ENCODE measurements at places on chromosomes 1 and 21. TPM values are rescaled to one million over a fixed set of nuclear protein-coding genes. Genes with fewer than 3 reads are reported as not detected.
A peak's percentile ranks its signal among the peaks of the same experiment; 100 is the strongest.

Gene ADAMTS4
- 1.3 TPM for total RNA-seq

- peak; percentile 1 for DNase-seq
- H3K4me3 ChIP-seq, result no peak overlapping the region
- peaks cover 5% of the 10 kb centered on the region for H3K27me3 ChIP-seq
- H3K27ac ChIP-seq, result no peak overlapping the region
These were observed 8.3 kb downstream of the TTLL10 start for GRCh38 chr1:1181938-1182410.

DNA sequence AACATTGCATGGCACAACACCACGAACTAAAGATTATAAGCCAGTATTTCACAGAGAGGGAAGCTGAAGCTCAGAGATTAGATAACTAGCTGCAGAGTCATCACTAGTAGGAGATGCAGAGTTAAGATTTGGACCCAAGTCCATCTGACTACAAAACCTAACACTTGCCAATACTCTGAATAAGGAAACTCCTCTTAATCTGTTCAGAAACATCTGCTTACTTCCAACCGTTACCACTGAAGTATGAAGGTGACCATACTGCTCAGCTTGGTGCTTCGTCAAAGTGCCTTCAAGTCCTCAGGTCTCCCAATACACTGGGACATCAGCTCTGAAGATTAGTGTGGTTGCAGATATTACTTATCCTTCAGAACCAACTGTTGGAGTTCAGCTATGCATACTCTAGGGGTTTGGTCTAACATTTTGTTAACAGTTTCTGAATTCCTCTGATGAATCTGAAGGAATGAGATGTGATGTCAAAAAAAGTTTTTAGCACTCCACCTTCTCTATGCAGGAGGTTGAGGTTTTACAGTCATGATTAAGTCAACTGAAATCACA, 179.6 kb downstream of the TPR start:
- H3K36me3 ChIP-seq, result no peaks in the 10 kb centered on the region
- no peaks in the 10 kb centered on the region for H3K4me1 ChIP-seq
- H3K27ac ChIP-seq, result no peak overlapping the region
- no peak for DNase-seq
- no peaks in the 10 kb centered on the region for H3K27me3 ChIP-seq
- no peak overlapping the region for H3K4me3 ChIP-seq

Gene C1orf94
- 0.19 TPM for total RNA-seq

DNA sequence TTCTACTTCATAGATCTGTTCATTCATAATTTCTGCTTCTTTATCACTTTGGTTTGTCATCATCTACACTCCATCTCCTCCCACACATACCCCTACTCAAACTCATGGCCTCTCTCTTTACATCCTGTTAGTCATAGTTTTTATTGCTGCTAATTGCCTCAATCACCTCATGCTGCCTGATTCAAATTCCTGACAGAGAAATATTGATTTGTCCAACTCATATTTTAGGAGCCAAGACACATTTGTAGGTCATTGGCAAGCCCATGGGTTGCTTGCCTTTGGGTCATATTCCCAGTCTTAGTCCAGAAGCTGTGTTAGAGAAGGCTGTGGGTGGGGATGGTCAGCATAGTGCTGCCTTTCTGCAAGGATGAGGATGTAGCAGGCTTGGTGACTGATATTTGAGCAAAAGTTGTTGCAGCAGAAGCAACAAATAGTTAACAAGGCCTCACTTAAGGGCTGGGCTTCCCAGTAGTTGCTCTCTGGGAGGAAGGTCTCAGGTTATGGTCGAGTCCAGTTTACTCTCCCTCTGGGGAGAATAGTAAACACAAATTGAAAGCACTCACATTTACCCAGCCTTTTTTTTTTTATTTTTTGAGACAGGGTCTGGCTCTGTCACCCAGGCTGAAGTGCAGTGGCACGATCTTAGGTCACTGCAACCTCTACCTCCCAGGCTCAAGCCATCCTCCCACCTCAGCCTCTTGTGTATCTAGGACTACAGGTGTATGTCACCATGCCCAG, 22.4 kb upstream of the EPS15 start:
- H3K4me3 ChIP-seq, result no peak overlapping the region
- no peaks in the 10 kb centered on the region for H3K27me3 ChIP-seq
- no peak overlapping the region for H3K27ac ChIP-seq
- no peaks in the 10 kb centered on the region for H3K4me1 ChIP-seq

- no peak overlapping the region for H3K27ac ChIP-seq
- H3K36me3 ChIP-seq, result no peaks in the 10 kb centered on the region
- H3K4me1 ChIP-seq, result peaks cover 60% of the 10 kb centered on the region
- H3K27me3 ChIP-seq, result no peaks in the 10 kb centered on the region
- H3K4me3 ChIP-seq, result no peak overlapping the region
- no peak for DNase-seq
These were observed 36.0 kb downstream of the SIPA1L2 start for GRCh38 chr1:232593717-232594502.

GRCh38 chr1:116921301-116921885, 11.7 kb downstream of the PTGFRN start:
- H3K36me3 ChIP-seq, result no peaks in the 10 kb centered on the region
- no peaks in the 10 kb centered on the region for H3K4me1 ChIP-seq
- no peak overlapping the region for H3K4me3 ChIP-seq

DNA sequence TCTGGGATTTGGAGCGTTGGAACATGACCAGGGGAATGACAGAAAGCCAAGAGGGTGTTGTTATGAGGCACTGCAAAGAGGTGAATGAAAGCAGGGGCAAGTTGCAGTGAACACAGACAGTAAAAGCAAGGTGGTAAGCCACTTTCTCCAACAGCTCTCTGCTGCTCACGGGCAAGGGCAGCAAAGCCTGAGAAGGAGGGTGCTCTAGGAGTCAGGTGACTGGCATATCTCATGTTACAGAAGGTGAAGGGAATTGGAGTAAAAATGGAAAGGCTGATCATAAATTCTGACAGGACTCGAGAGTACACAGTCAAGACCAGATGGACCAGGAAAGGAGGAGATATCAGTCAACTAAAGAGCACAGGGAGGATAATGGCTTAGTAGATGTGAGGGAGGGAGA, 14.5 kb downstream of the VAV3 start:
- no peak for DNase-seq
- H3K4me1 ChIP-seq, result no peaks in the 10 kb centered on the region
- no peak overlapping the region for H3K4me3 ChIP-seq
- no peaks in the 10 kb centered on the region for H3K36me3 ChIP-seq
- H3K27ac ChIP-seq, result no peak overlapping the region

DNA sequence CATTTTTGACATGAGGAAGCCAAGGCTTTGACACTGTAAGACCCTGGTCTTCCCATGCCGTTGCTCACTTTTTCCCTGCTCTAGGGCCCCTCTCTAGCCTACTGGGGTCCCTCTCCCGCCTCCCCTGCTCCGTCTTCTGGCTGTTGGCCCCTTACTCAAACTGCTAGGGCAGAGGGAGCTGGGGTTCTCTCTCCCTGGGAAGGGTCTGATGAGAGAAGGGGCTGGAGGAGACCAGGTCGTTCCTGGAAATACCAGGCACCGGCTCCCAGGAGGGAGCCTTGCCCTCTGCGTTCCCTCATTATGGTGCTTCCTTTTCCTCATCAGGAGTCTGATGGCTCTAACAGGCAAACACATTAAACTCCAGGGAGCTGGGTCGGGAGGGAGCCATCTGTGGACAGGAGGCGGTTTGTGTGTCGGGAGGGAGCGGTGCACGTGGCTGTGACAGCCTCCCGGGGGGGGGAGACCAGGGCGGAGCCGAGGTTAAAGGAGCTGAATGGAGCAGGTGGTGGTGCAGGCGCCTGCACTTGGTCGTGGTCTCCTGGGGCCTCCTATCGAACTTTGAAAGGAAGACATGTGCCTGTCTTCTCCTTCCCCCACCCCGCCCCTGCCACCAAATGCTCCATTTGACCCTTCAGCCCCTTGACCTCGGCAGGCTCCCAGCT, 35.4 kb upstream of the LHX4 start:
- H3K27ac ChIP-seq, result no peak overlapping the region
- no peak for DNase-seq
- H3K4me1 ChIP-seq, result peaks cover 19% of the 10 kb centered on the region
- H3K27me3 ChIP-seq, result no peaks in the 10 kb centered on the region

DNA sequence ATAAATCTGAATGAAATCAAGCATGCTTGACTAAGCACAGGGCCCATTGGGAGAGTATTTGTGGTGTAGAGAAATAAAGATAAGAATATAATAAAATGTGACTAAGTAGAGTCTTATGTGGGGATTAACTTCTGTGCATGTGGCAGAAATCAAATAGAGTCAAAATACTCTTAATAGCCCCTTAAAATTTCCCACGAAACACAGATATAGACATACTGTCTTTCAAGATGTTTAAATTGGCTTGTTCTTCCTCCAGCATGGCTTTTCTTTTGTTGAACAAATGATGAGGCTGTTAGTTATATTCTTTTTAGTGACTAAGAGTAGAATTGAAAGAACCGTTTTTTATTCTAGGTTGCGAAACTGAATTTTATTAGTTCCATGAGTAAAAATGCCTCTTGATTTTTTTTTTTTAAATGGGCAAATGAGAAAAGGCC, 112.3 kb downstream of the RPS6KC1 start:
- H3K4me1 ChIP-seq, result no peaks in the 10 kb centered on the region
- no peak overlapping the region for H3K27ac ChIP-seq
- DNase-seq, result no peak
- H3K4me3 ChIP-seq, result no peak overlapping the region

Gene FMO3
- not detected for total RNA-seq

Measured in neural progenitor cell (in vitro differentiated cells).